ENCODE measurements at places on chromosomes 13 and 19.

- no peak overlapping the region for H3K27ac ChIP-seq
- no peaks in the 10 kb centered on the region for H3K27me3 ChIP-seq
- no peak overlapping the region for H3K4me3 ChIP-seq
- no peak for DNase-seq
- no peaks in the 10 kb centered on the region for H3K36me3 ChIP-seq
- H3K4me1 ChIP-seq = no peaks in the 10 kb centered on the region
These were observed 504.5 kb downstream of the TBC1D4 start for GRCh38 chr13:74977498-74977897.

GRCh38 chr13:79382545-79383275, 23.3 kb downstream of the RBM26 start:
- peaks cover 26% of the 10 kb centered on the region for H3K36me3 ChIP-seq
- no peaks in the 10 kb centered on the region for H3K27me3 ChIP-seq
- H3K4me3 ChIP-seq = peak overlapping the region; percentile 50
- H3K4me1 ChIP-seq = peaks cover 53% of the 10 kb centered on the region

DNA sequence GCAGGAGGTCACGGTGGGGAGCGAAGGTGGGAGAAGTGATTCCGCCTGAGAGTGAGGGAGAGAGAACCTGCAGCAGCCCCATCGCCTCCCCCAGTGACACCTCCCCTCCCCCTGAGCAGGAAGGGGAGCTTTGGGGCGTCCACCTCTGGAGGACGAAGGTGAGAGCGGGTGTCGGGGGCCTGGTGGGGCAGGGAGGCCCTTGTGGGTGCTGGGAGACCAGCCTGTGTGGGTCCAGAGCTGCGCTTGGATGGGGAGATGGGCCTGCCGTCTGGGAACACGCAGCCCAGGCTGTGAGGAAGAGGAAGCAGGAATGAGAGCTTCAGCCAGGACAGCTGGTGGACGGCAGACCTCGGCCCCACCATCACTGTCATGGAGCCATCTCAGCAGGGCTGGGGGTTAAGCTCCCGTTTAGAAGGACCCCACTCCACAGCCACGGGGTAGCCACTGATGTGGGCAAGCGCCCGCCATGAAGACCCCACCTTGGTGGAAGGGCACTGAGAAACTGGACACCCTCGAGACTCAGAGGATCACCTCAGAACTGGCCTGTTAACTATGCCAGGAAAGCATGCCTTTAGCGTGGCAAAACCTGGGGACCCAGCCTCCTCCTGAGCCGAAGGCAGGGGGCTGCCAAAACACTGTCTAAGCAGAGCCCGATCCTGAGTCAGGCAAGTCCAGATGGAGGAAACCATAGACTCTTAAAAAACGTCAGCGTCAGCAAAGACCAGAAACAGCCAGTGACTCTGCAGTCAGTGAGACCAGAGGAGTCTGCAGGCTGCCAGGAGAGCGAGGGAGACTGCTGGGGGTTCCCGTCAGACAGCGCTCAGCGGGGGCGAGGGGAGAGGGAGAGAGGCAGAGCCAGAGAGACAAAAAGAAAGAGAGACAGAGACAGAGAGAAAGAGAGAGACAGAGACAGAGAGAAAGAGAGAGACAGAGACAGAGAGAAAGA, 6.4 kb upstream of the PROZ start:
- peak overlapping the region; percentile 60 for H3K4me3 ChIP-seq
- no peak for DNase-seq
- H3K4me1 ChIP-seq = peaks cover 23% of the 10 kb centered on the region
- peaks cover 4% of the 10 kb centered on the region for H3K36me3 ChIP-seq
- peaks cover 19% of the 10 kb centered on the region for H3K27me3 ChIP-seq

DNA sequence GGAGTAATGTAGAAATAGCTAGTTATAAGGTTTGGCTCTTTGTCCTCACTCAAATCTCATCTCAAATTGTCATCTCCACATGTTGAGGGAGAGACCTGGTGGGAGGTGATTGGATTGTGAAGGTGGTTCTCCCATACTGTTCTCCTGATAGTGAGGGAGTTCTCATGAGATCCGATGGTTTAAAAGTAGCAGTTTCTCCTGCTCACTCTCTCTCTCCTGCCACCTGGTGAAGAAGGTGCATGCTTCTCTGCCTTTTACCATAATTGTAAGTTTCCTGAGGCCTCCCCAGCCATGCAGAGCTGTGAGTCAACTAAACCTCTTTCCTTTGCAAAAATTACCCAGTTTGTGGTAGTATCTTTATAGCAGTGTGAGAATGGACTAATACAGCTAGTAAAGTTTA, 849.4 kb downstream of the DACH1 start:
- no peaks in the 10 kb centered on the region for H3K4me1 ChIP-seq
- no peak overlapping the region for H3K4me3 ChIP-seq
- DNase-seq = no peak
- H3K27me3 ChIP-seq = no peaks in the 10 kb centered on the region
- no peak overlapping the region for H3K27ac ChIP-seq

DNA sequence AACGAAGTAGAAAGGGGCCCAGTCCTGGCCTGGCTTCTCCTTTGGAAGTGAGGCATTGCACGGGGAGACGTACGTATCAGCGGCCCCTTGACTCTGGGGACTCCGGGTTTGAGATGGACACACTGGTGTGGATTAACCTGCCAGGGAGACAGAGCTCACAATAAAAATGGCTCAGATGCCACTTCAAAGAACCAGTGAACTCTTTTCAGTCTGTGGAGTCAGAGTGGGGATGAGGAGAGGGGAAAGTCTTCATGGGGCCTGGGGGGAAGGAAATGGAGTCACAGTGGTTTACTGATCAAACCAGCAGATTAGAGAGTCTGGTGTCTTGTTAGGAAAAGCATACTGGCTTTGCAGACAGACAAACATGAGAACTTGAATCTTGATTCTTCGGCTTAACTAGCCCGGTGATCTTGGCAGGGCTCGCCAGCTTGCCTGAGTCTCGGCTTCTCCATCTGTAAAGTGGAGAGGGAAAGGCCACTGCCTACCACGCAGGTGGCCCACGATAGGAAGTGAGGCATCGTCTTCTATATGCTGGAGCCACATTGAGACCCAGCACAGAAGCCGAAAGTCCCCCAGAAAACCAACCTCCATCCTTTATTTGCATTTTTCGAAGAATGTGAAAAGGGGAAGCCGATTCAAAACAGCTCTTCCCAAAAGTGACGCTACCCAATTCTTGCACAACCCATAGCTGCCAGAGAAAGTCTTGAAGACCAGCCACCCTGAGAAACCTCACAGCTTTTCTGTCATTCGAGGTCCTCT, at the start of gene FFAR1:
TSS of gene FFAR1 (plus strand) at position 732 of the 759 bp plus-strand sequence. CDS start 3,650 bp downstream, outside the sequence.
- H3K27me3 ChIP-seq = peaks cover 10% of the 10 kb centered on the region
- H3K27ac ChIP-seq = peak within 1 kb of the TSS; percentile 50
- peak; percentile 55 for DNase-seq
- peaks cover 31% of the 10 kb centered on the region for H3K4me1 ChIP-seq
- H3K4me3 ChIP-seq = peak within 1 kb of the TSS; percentile 51

- no peak overlapping the region for H3K4me3 ChIP-seq
- no peak for DNase-seq
- peaks cover 13% of the 10 kb centered on the region for H3K36me3 ChIP-seq
- H3K27ac ChIP-seq = no peak overlapping the region
- no peaks in the 10 kb centered on the region for H3K4me1 ChIP-seq
- H3K27me3 ChIP-seq = no peaks in the 10 kb centered on the region
These were observed 22.4 kb upstream of the RANBP3 start for GRCh38 chr19:6000228-6000847.

- no peaks in the 10 kb centered on the region for H3K4me1 ChIP-seq
- no peak overlapping the region for H3K27ac ChIP-seq
- no peak for DNase-seq
- H3K36me3 ChIP-seq = no peaks in the 10 kb centered on the region
- no peaks in the 10 kb centered on the region for H3K27me3 ChIP-seq
These were observed 44.6 kb upstream of the GRTP1 start for GRCh38 chr13:113408562-113408961.

DNA sequence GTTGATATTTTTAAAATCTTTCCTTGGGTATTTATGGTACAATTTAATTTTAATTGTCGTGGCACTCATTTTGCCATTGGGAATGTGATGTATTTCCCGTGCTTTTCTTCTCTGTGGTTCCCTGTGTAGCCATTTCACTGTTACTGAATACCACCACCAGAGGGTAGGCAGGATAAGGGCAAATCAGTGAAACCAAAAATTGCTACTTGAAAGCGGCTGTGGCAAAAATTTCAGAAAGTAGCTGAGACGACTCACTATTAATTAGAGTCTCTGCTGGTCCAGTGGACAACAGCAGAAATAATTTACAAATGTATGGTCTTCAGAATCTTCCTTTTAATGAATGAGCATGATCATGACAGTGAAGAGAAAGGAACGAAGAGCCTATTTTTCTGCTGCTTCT, 34.4 kb upstream of the MIR17HG start:
- H3K36me3 ChIP-seq = no peaks in the 10 kb centered on the region
- peak overlapping the region; percentile 22 for H3K4me3 ChIP-seq
- peaks cover 19% of the 10 kb centered on the region for H3K27me3 ChIP-seq
- no peak overlapping the region for H3K27ac ChIP-seq
- DNase-seq = peak; percentile 44
- H3K4me1 ChIP-seq = peaks cover 17% of the 10 kb centered on the region

- no peaks in the 10 kb centered on the region for H3K36me3 ChIP-seq
- H3K4me3 ChIP-seq = no peak overlapping the region
- no peaks in the 10 kb centered on the region for H3K4me1 ChIP-seq
These were observed 16.1 kb upstream of the TTYH1 start for GRCh38 chr19:54399189-54399588.

DNA sequence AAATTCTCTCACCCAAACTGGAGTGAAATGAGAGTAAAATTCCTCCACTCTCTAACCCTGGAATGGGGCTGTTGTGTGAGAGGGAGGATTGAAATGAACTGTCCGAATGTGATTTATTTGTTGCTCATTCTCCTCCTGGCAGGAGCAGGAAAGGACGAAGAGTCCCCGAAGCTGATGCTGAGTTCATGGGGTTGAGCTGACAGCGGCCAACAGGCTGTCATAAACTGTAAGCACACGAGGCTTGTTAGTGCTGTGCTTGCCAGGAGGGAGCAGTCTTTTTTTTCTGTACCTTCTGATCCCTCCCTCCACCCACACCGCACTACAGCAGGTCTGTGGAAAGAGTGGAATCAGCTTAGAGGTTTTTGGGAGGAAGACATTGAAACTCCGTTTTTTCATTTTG, 33.1 kb upstream of the ZNF331 start:
- no peak overlapping the region for H3K4me3 ChIP-seq
- no peaks in the 10 kb centered on the region for H3K36me3 ChIP-seq
- DNase-seq = no peak
- H3K27ac ChIP-seq = no peak overlapping the region

DNA sequence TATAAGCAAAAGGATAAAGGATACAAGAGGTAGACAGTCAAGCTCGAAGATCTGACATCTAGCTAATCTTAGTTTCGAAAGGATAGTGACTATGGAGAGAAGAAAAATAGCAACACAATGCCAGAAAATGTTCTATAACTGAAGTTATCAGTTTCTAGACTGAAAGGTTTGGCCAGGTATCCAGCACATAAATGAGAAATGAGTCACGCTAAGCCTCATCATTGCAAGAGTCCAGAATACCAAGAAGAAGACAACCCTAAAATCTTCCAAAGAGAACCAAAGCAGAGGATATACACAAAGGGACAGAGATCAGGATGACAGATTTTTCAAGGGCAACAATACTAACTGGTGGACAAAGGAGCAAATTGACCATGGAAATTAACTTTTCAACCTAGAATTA, 237.0 kb downstream of the POSTN start:
- H3K4me3 ChIP-seq = no peak overlapping the region
- no peak overlapping the region for H3K27ac ChIP-seq
- H3K36me3 ChIP-seq = no peaks in the 10 kb centered on the region
- DNase-seq = no peak
- no peaks in the 10 kb centered on the region for H3K4me1 ChIP-seq

GRCh38 chr13:42125046-42125445, 76.6 kb downstream of the DGKH start:
- H3K27ac ChIP-seq = no peak overlapping the region
- peaks cover 17% of the 10 kb centered on the region for H3K36me3 ChIP-seq
- no peaks in the 10 kb centered on the region for H3K4me1 ChIP-seq
- H3K27me3 ChIP-seq = no peaks in the 10 kb centered on the region

DNA sequence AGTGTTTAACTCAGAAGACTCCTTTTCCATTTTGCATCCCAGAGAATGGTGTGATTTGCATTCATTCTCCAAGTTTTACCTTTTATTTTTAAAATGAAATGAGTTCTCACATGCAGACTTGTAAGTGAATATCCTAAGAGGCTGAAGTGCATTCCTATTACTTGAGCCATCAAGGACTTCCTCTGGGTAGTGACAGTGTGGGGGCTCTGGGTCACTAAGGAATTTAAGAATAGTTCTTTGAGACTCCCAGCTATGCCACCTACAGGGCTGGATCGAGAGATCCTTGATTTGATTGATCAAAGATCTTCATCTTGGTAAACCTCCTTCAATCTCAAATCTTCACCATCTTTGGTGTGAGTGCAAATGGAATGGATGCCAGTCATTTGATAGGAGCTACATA, 36.3 kb upstream of the SLC10A2 start:
- no peak overlapping the region for H3K27ac ChIP-seq
- H3K36me3 ChIP-seq = no peaks in the 10 kb centered on the region
- no peaks in the 10 kb centered on the region for H3K4me1 ChIP-seq
- H3K4me3 ChIP-seq = no peak overlapping the region
- DNase-seq = no peak
- no peaks in the 10 kb centered on the region for H3K27me3 ChIP-seq

GRCh38 chr19:42201489-42202289, 15.8 kb downstream of the DEDD2 start:
- H3K4me3 ChIP-seq = peak overlapping the region; percentile 72
- H3K36me3 ChIP-seq = peaks cover 81% of the 10 kb centered on the region
- H3K27me3 ChIP-seq = no peaks in the 10 kb centered on the region
- H3K4me1 ChIP-seq = peaks cover 79% of the 10 kb centered on the region
- peak; percentile 68 for DNase-seq
